ENCODE measurements at places on chromosomes 4 and X. TPM values are rescaled to one million over a fixed set of nuclear protein-coding genes. Genes with fewer than 3 reads are reported as not detected.

DNA sequence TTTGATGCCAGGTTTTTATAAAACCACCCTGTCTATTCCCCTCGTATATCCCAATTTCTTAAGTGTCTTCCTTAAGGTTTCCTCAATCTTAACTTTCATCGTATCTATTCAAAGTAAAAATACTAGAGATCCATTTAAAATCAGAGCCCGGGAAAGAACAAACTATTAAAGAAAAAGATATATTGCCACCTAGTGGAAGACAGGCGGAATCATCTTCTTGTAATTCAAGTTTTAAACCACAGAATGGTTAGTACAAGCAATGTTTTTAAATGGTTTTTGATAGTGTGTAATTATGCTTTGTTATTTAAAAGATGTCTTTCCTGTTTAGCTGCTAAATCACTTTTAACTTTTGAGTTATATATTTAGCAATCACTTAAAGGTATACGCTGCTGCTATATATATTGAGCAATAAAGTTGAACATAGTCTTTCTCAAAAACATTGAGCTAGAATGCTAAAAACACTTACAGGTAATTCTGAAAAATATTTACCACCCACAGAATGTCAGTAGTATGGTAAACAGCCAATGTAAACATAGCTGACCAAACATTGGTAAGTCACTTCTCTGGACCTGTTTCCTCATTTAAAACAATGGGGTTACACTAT, 18.2 kb downstream of the PRDM8 start:
- H3K27ac ChIP-seq = no peak overlapping the region
- peak; percentile 48 for DNase-seq
- no peaks in the 10 kb centered on the region for H3K36me3 ChIP-seq
- no peaks in the 10 kb centered on the region for H3K4me1 ChIP-seq
- peaks cover 6% of the 10 kb centered on the region for H3K27me3 ChIP-seq

DNA sequence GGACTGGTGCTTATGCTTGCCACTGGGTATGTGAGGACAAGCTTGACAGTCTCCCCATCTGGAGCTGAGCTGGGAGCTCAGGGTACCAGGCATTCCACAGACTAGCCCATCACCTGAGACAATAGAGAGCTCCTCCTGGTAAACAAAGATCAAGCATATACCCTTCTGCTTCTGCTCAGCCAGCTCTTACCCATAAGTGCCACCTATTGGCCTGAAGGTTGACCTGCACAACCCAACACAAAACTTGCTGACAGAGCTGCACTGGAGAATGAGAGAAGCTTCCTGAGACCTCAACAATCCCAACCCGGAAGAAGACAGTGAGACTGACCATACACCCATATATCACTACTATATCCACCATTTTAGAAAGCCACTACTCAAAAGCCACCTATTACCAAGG, 1049.2 kb upstream of the INTU start:
- H3K36me3 ChIP-seq = no peaks in the 10 kb centered on the region
- DNase-seq = no peak
- no peaks in the 10 kb centered on the region for H3K27me3 ChIP-seq
- no peak overlapping the region for H3K4me3 ChIP-seq
- H3K27ac ChIP-seq = no peak overlapping the region

- no peak overlapping the region for H3K4me3 ChIP-seq
- H3K4me1 ChIP-seq = peaks cover 7% of the 10 kb centered on the region
- no peaks in the 10 kb centered on the region for H3K27me3 ChIP-seq
- H3K27ac ChIP-seq = no peak overlapping the region
- H3K36me3 ChIP-seq = peaks cover 17% of the 10 kb centered on the region
Measured at GRCh38 chrX:7263961-7264360, 116.0 kb upstream of the PUDP start.

- H3K4me1 ChIP-seq = no peaks in the 10 kb centered on the region
- H3K27ac ChIP-seq = no peak overlapping the region
Measured at GRCh38 chrX:41984628-41985027, 61.3 kb upstream of the CASK start.

The RIPPLY1 gene
- not detected for total RNA-seq

Measured in stomach (tissue), 19 donors.